ENCODE measurements at places on chromosomes 2 and 18.

DNA sequence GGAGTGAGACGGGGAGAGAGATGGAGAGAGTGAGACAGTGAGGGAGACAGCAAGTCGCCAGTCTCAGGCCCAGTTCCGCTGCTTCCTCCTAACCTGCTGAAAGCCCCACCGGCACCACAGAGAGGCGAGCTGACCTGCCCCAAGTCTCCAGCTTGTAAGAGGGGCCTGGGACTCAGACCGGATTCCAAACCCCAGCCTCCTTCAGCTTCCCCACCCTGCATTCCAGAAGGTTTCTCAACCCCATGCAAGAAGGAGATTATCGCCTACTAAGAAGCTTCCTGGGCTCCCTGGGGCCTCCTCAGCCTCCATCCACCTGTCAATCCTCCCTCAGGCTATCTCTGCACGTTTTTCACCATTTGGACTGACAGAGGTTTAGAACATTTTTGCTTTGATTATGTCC, 173.1 kb upstream of the RAB6C start:
- no peak for DNase-seq

- no peak for DNase-seq
Measured at GRCh38 chr2:232488721-232489300, 1.2 kb upstream of the ECEL1 start.

- no peak for DNase-seq
Measured at GRCh38 chr2:216713691-216714336, 18.5 kb upstream of the IGFBP5 start.

DNA sequence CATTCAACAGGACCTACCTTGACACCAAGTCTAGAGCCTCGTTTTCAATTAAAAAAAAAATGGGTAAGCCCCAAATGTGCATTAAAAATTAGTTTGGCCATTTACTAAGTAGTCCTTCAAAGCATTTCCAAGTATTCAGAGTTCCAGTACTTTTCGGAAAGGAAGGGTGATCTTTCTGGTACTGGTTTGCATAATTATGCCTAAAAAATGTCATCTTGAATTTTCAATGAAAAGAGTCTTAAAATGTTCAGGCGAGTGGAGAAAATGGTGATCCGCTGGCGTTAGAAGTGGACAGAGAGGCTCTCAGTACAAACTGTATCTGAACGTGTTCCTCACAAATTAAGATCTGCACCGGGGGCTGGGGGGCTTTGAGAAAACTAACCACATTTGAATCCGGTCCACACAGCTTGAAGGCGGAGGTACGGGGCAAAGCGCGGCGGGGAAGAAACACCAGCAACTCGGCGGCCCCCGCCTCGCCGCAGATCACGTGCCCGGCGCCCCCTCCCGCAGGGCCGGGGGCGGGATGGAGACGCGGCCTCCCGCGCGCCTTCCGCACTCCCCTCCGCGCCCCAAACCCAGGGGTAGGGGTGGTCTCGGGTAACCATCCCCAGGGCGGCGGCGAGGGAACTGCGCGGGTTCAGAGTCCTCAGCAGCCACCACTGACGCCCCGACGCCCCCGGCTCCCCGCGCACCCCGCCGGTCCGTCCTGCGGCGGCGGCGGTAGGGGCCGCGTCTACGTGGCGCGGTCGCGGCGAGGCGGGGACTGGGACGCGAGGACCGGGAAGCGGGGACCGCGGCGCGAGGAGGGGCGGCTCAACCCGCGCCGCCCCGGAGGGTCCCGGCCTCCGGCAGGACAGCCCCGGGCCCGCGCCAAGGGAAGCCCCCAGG, 564 bp downstream of the LPIN2 start:
- no peak for DNase-seq

DNA sequence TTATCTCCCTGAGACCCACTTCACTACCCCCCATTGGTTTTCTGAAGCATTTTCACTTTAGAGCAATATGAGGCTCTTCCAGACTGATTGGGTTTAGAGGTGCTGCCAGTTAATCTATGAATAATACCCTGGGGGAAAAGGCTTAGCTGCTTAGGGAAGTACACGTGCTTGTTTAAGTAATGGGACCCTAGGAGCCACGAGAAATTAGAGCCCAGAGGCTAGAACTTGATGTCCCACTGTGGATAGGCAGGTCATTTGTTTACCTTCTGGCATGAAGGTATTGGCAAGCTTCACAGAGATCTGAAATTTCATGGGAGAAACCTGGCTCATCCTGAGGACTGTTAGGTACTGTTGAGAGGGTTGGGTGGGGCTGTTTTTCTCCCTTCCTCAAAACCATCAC, 59.7 kb downstream of the CLIP4 start:
- DNase-seq: no peak

DNA sequence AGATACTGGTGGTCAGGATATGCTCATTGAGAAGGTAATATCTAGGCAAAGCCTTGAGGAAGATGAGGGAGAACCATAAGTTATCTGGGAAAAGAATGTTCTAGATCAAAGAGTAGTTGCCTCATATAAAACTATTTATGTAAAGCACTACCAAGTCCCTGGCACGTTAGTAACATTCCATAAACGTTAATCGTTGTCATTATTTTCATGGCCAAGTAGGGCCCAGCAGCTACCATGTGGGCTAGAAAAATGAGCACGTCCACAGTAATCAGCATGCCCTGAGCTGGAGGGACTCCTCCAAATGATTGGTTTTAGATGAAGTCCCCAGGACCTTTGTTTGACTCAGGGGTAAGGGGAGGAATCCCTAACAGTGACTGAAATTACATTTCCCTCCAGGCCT, 32.7 kb upstream of the AFTPH start:
- no peak for DNase-seq

DNA sequence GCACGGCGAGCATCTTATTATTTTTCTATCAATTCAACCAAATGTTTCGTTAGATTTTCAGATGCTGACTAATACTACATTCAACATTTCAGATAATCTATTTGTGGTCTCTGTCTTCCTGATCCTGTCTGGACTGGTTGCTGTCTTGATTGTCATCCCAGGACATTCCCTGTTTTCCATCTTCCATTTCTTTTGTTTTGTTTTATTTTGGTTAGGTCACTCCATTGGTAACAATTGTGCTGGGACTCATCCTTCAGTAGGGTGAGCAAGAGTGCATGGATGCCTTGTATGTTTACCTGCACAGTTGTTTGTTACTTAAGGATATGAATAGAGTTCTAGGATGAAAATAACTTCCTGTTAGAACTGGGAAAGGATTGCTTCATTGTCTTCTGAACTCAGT, 55.9 kb upstream of the ACYP2 start:
- no peak for DNase-seq

GRCh38 chr2:169828141-169828811, 1.0 kb downstream of the UBR3 start:
- no peak for DNase-seq

DNA sequence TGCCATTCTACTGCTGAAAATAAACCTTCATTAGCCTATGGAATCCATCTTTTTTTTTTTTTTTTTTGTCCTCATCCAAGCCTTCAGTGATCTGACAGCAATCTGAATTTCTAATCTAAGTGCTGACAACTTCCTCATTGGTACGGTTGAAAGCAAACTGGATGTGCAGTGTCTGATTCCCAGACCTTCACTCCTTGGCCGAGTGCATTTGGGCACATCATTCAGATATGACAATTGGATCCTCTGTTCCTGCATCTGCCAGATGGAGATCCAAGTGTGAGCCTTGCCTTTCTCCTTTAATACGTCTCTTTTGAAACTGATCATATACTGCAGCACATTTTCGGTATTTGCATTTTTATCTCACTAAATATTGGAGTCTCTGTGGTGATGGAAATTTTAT, 713.1 kb downstream of the DCDC2C start:
- DNase-seq: no peak

GRCh38 chr18:30944773-30945417, 97.6 kb downstream of the DSC3 start:
- no peak for DNase-seq

DNA sequence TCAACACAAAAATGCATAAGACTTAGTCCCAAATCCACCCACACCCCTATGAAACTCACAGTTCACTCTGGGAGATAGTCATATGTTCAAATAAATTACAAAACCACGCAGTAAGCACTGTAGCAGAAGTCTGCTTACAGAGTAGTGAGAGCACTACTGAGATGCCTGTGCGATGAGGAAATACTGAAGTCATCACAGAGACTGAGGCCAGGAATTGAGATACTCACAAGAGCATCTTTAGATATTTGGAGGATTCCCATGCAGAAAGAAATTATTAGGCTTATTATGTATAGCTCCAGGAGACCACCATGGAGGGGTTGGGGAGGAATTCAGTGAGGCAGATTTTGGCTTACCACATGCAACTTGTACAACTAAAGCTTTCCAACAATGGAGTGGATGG, 82.3 kb downstream of the ANTXR1 start:
- DNase-seq: no peak

DNA sequence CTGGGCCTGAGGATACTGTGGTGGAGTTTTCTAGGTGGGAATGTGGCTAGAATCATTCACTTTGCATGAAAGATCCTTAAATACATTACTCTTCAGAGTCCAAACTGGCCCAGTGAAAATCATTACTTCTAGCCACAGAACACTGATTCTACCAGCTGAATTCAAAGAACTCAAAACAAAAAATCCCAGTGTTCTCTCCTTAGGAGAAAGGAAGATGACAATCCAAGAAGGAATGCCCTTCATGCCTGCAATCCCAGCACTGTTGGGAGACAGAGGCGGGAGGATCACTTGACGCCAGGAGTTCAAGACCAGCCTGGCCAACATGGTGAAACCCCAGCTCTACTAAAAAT, 35.2 kb downstream of the FAM228A start:
- DNase-seq: no peak

DNA sequence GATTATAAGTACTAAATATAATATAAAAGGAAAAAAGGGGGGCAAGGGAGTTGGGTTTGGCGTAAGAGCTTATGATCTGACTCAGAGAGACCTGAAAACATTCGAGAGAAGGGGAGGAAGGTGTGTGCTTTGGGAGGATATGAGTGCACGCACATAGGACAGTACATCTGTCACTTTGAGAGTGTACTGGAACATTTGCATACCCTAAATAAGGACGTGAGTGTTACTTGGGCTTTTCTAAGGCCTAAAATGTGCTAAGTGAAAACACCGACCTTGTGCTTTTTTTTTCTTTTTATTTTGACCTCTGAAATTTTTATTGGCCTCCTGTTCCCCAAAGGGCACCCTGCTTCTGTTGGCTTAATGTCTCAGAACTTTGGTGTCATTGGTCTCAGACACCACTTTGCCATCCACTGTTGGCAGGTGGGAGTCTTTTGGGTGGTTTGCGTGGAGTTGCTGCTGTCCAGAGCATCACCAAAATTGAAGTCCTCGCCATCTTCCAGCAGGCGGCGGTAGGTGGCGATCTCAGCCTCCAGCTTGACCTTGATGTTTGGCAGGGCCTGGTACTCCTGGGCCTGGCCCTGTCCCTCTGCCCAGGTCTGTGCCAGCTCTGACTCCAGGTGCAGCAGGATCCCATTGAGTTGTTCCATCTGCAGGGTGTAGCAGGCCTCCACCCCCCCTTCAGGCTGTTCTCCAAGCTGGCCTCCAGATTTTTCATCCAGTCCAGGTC, 57.7 kb downstream of the CD28 start:
- DNase-seq: no peak

- DNase-seq: peak; percentile 27
Measured at GRCh38 chr2:190781604-190782198, 98.9 kb upstream of the GLS start.

- DNase-seq: no peak
Measured at GRCh38 chr18:58359620-58360019, 269.3 kb downstream of the ALPK2 start.

DNA sequence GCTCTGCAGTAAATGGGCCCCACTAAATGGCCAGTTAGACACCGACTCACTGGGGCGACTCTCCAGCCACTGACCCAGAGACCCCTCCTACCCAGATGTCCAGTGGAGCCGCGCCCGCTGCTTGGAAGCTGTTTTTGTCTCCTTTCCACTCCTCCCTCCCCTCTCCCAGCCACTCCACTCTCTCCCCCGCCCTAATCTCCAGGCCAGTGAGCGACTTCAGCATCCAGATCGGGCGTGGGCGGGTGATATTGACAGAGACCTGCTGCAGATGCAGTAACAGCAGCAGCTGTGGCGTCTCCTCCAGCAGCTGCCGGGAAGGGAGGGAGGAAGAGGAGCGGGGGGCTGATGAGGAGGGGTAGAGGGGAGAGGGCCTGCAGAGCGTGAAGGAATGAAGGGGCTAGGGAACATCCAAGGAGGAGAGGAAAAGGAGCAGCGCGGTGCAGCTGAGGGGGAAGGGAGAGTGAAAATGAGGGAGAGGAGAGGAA, at the start of gene SCN7A:
TSS of gene SCN7A (minus strand) at position 110 of the 485 bp plus-strand sequence. CDS start 16,553 bp downstream, outside the sequence.
- DNase-seq: no peak

- DNase-seq: no peak
Measured at GRCh38 chr18:57480733-57481132, 45.6 kb downstream of the ONECUT2 start.

DNA sequence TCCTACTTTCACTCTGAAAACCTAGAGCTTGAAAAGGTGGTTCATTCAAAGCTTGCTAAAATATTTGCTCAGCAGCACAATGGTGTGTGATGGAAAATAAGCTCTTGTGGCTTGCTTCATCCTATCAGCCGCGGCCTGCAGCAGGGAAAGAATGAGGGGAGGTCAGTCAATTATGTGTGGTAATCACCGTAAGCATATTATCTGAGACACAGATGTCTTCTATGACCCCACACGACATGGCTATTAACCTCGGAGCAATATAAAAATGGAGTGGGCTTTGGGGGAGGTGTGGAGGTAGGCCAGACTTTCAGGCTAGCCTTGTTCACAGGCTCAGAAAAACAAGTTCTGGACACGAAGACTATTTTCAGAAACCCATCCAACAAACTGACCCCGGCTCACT, 98.4 kb upstream of the SIX3 start:
- DNase-seq: no peak

DNA sequence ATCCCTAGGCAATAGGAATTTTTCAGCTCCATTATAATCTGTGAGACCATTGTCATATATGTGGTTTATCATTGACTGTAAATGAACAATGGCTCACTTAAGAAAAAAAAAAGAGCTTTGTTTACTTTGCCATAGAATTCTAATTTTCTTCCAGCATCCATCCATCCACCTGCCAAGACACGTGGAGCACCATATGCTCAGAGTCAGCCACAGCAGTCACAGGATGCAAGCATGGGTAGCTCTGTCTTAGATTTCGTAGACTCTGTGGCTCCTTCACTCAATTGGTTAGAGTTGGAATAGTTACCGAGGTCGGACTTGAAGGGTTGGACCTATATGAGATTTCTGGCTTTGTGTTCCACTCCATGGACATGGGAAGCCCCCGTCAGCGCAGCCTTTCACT, 75.6 kb downstream of the COA5 start:
- no peak for DNase-seq

Data from stimulated activated effector memory CD8-positive, alpha-beta T cell treated with anti-CD3 and anti-CD28 coated beads, Interleukin-12 subunit alpha, Interleukin-12 subunit beta, amount 100 ng/mL, for 72 hours (primary cell).